ENCODE measurements at places on chromosomes 3 and 15.

- DNase-seq: no peak
Measured at GRCh38 chr15:36177590-36178302, 401.7 kb upstream of the CDIN1 start.

DNA sequence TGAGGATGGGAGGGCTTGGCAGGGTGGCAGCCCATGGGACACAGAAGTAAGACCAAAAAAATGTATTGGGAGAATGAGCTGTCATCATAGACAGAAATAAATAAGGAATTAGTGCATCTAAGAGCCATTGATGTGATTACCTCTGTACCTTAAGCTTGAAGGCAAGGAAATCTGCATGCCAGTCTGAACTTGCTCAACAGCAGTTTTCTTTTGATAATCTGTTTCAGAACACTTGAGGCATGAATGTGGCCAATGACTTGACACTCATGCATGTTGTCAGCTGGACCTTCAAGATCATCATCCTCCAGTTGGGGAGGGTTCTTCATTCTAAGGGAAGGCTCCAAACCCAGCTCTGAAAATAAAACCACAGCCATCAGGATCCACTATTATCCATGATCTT, 148.5 kb downstream of the DCLK3 start:
- no peak for DNase-seq

GRCh38 chr15:101325263-101326025, 30.4 kb upstream of the SNRPA1 start:
- no peak for DNase-seq

GRCh38 chr3:64599651-64600050, 88.1 kb downstream of the ADAMTS9 start:
- no peak for DNase-seq

DNA sequence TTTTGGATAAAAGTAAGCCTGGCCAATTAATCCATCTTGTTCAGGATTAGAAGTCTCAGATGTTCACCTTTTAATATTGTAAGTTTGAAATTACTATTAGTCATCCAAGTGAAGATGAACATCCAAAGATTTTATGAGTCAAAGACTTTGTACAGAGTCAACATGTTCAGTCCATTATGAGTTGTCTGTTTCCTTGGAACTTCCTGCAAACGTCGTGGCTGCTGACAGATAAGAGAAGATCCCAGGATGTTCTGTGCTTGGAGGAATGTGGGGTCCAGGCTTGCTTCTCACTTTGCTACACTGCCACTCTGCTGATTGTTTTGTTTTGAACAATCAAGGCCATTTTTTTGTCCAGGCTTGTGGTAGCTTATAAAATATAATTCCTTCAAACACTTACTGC, 74.3 kb upstream of the SLCO2A1 start:
- DNase-seq: no peak

- no peak for DNase-seq
Measured at GRCh38 chr15:56047354-56047753, 53.9 kb upstream of the NEDD4 start.

DNA sequence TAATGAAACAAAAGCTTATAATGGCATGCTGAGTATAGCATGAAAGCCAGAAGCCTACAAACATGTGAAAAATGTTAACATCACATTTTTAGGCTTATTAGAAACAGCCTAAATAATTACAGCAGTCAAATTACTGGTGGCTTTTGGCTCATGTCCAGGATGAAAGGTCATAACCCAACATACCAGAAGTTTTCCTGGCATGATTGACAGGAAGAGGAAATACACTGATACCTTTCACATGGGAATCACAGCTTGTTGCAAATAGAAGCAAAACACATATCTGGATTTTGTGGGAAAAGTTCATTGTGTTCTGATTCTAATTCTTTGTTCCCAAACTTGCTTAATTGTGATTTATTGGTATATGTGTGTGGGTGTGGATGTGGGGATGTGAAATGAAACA, 393.5 kb upstream of the ARRDC4 start:
- no peak for DNase-seq
